ENCODE measurements at places on chromosomes 13 and 19.

DNA sequence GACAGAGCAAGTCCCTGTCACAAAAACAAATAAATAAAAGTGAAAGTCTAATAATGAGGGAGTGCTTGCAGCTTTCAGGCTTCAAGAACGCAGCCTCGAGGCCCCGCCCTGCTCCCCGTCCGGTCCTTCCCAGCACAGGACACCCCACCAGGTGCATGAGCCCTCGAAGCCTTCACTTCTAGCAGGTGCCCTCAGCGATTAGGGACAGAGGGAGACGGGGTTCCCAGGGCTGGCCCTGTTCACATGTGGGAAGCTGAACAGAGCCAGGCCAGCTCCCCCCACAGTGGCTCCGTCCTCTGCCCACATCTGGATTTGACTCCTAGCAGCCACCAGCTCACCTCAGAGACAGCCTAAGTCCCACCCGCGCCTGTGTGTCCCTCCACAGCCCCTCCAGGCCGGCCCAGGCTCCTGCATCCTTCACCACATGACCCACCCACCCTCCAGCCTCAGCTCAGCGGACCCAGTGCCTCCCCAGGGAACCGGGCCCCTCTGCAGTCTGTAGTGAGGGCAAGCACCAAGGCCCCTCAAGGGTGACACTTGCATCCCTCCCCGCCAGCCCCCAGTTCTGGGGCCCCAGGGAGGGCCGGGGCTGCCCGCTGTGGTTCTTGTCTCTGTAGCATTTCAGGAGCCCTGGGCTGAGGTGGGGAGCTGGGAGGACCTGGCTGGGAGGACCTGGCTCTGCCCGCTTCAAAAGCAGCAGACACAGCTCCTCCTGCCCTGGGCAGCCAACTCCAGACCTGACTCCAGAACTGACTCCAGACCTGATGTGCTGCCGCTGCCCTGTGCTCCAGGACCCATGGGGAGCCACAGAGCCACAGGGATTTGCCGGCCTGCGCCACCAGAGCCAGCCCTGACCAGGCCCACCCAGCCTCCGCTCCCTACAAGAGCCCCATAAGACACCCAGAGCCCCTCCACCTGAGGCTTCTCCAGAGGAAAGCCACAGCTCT, 27.2 kb downstream of the GPX4 start:
- ATAC-seq = no peak

GRCh38 chr13:35697186-35697730, 220.8 kb upstream of the MAB21L1 start:
- ATAC-seq = no peak

DNA sequence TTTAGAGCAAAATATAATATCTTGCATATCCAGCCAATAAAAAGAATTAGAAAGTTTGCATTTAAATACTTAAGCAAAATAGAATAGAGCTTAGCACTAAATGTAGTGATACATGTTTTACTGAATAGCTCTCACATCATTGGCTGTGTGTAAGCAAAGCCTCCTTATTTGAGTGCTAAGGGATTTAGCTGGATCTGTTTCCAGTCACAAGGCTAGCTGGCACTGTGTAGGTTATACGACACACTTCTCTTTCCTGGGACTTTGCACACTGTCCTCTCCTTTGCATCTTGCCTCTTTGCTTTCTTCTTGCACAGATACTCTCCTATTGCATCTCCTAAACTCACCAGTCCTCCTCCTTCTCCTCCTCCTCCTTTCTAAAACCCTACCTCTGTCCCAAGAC, 423.8 kb downstream of the KLF5 start:
- no peak for ATAC-seq

- no peak for ATAC-seq
Observed at GRCh38 chr19:33096005-33096404, 15.0 kb downstream of the GPATCH1 start.

DNA sequence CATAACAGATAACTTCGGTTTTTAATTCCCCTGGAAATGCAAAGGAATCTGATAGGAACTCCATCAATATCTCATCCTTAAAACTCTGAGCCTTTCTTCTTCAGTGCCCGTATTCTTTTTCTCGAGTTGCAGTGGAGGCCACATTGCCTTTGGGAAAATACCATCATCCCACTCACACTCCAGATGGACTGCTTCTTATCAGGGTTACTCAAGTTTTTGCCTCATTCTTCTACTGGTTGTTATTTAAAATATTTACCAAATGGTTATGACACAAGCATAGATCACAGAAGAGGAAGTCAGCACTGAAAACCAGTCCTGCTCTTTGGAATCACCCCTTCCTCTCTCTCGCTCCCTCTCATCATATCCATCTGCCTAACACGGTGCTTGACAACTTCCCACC, 1020.5 kb upstream of the SLC10A2 start:
- no peak for ATAC-seq

GRCh38 chr19:49042177-49042576, 1.5 kb upstream of the CGB5 start:
- ATAC-seq = no peak

GRCh38 chr19:1239796-1240737, 1.5 kb upstream of the ATP5F1D start:
- peak; percentile 61 for ATAC-seq
